Hematopoietic multipotent progenitor cell treated with erythropoietin and hydrocortisone succinate and interleukin-3 and kit ligand, for 6 days (in vitro differentiated cells): ENCODE measurements at places on chromosomes 12 and 14.

- DNase-seq: no peak
Observed at GRCh38 chr12:107042801-107043200, 50.5 kb downstream of the CRY1 start.

DNA sequence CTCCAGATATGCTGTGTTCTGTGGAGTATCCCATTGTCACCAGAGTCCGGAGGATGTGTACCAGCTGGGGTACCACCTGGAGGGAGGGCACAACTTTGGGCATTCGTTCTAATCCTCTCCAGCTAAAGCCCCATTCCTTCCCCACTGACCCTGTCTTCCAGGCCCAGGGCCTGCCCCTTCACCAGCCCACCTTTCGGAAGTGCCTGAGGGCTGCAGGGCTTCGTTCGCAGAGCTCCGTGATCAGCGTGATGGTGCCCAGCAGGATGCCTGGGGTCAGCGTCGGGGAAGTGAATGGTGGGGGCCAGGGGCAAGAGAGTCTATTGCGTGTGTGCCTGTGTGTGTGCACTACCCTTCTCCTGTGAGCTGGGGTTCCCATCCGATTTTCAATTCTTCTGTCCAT, 2.0 kb downstream of the AP1G2 start:
- DNase-seq: no peak

DNA sequence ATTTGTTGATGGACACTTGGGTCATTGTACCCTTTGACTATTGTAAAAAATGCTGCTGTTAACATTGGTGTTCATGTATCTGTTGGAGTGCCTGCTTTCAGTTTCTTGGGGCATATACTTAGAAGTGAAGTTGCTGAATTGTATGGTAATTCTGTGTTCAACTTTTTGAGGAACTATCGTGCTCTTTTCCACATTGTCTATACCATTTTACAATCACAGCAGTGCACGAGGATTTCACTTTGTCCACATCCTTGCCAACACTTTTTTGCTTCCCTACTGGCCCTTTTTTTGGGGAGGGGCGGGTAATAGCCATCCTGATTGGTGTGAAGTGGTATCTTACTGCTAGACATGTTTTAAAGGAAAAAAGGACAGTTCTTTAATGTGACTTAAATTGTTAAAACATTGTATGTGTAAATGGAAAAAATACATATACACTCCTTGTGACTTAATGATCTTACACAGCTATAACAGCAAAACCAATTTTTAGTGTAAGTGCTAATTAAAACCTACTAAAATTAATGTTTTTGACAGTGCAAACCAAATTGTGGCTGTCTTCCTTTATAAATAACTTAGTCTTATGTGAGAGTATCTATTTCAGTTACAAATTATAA, 52.7 kb downstream of the WNK1 start:
- peak; percentile 29 for DNase-seq

GRCh38 chr14:93128725-93129459, 13.2 kb upstream of the ITPK1 start:
- no peak for DNase-seq
